Left colon (tissue), 2 donors: ENCODE measurements at places on chromosomes 3 and 15. TPM values are rescaled to one million over a fixed set of nuclear protein-coding genes. Genes with fewer than 3 reads are reported as not detected.

RLBP1 gene
- not detected for total RNA-seq

DNA sequence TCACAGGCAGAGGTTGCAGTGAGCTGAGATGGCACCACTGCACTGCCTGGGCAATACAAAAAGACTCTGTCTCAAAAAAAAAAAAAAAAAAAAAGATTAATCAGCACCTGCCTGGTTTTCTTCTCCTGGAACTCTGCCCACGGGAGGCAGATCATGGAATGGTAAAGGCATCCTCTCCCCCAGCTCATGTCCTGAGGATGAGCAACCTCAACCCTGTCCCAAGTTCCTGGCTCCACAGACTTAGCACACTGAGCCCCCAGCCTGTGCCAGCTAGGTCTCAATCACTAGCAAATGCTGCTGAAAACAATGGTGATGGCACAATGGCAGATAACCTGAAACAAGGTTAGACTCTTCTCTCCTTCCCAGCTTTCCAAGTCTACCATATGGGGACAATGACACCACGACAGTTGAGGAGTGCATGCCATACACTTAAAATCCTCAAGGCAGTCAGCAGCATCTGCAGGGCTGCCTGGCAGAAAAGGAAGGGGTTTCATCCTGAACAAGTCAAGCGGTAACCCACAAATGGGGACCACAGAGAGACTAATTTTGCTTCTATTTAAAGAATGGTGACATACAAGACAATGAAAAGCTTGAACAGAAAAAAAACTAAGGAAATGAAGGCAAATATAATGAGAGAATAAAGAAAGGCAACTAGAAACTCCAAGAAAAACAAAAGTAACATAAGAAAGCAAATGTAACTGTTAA, 4.8 kb downstream of the CLN6 start:
- DNase-seq = no peak

DNA sequence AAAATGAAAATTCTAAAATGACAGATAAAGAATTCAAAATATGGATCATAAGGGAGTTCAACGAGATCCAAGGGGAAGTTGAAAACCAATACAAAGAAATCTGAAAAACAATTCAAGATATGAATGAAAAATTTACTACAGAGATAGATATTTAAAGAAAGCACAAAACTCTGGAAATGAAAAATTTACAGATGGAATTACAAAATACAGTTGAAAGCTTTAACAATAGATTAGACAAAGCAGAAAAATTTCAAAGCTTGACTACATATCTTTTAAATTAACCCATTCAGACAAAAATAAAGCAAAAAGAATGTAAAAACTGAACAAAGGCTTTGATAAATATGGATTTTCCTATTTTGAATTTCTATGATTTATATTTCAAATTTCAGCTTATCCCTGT, 211.1 kb downstream of the SLC9A9 start:
- DNase-seq = no peak

- DNase-seq = no peak
Measured at GRCh38 chr3:125460233-125460632, 59.8 kb downstream of the SNX4 start.

GNAT1 gene
- total RNA-seq = not detected

- no peak for DNase-seq
Measured at GRCh38 chr3:102733791-102734563, 299.2 kb downstream of the ZPLD1 start.

POTEB3 gene
- not detected for total RNA-seq

DNA sequence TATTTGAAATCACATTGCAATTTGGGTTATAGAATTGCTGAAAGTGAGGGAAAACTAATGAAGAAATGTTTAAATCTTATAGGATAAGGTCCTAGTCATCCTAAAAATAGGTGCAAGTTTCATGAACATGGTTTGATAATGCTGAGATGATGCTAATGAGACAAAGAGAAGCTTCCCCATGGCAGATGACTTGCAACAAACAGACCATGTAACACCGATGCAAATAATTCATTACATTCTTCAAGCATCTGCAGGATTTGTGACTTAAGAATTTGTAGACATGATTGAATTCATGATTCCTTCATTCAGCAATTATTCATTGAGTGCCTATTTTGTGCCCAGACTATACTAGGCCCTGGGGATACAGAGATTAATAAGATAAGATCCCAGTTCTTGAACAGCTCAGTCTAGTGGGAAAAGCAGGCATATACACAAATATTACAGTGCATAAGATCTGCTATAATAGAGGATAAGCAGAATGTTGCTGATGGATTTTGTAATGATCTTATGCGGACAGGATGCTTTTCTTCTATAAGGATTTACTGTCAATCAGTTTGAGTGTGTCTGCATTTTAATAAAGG, 367.9 kb upstream of the GBE1 start:
- no peak for DNase-seq

GRCh38 chr3:49867400-49867799, 2.3 kb downstream of the CAMKV start:
- no peak for DNase-seq

FURIN gene
- total RNA-seq = 101 TPM

CFAP100 gene
- total RNA-seq = not detected

DNA sequence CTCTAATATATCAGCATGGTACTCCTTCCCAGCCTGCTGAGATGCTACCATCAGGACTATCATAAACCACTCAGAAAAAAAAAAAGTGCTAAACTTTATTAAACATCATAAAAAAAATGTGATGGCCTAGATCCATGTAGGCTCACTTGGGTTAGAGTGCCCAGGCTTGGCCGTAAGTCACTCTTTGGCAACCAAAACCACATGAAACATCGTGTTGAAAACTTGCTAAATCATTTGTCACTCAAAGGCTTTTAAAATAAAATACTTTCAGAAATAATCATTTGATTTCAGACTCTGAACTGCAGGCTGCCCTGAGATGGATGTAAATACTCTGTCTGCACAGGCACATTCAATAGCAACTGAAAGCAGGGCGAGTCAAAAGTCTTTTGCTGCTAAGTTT, 78.4 kb upstream of the WNT5A start:
- DNase-seq = no peak

- DNase-seq = no peak
Measured at GRCh38 chr3:101718455-101718854, 6.0 kb upstream of the CEP97 start.

- no peak for DNase-seq
Measured at GRCh38 chr3:197303452-197303851, 5.0 kb upstream of the DLG1 start.
